ENCODE measurements at places on chromosomes 1 and 21.
A peak's percentile ranks its signal among the peaks of the same experiment; 100 is the strongest.

GRCh38 chr1:238439511-238439910, 548.8 kb upstream of the ZP4 start:
- DNase-seq, result no peak

GRCh38 chr1:224786533-224787250, 142.8 kb upstream of the DNAH14 start:
- DNase-seq, result no peak

- DNase-seq, result no peak
Measured at GRCh38 chr1:96400089-96400488, 321.5 kb upstream of the PTBP2 start.

- DNase-seq, result no peak
Measured at GRCh38 chr1:75099581-75099980, 34.6 kb upstream of the LHX8 start.

DNA sequence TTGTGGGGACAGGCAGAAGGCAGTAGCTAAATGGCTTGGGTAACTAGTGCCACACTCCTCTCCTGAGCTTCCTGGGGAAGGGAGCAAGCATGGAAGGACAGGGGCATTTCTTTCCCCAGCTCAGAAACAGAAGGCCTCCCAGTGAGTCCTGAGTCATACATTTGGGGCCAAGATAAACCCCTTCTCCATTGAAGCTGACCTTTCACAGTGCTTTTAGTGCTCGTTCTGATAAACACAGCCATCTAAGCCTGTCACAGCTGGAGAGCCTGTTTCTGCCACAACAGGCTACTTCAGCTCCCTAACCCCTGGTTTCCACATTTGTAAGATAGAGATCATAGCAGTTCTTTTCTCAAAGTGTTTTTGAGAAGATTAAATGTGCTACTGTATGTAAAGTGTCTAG, 374.0 kb downstream of the LMX1A start:
- no peak for DNase-seq

GRCh38 chr1:107195476-107195875, 54.6 kb downstream of the NTNG1 start:
- no peak for DNase-seq

DNA sequence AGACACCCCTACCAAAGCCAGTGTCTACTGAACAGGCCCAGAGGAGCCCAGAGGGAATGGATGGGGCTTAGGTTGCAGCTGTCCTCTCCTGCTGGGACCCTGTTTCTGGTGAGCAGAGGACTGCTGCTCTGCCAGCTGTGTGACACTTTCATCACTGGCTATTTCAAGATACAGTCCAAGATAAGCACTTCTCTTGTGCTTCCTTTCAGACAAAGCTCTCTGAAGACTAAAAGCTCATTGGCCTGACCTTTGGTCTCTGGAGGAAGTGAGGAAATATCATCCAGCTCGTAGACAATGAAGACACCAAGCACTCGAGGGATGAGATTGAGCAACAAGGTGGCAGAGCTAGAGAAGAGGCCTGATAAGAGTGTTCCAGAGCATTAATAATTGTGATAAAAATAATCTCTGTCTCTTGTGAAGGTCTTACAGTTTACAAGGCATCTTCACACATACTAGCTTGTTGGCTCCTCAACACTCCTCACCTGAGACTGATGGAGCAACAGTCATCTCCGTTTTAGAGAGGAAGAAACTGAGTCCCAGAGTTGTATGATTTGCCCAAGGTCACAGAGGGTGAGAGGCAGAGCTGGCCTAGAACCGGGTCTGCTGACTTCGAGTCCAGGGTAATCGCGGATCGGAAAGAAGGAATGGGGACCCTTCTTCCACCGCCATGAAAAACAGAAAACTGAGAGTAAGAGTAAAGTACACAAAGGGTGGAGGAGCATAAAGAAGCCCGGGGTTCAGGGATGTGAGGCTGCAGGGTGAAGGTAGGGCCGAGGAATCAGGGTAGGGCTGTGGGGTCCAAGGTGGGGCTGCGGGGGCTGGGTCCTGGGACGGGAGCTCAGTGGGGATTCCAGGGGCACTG, 666 bp downstream of the PAFAH2 start:
- DNase-seq, result peak; percentile 73

DNA sequence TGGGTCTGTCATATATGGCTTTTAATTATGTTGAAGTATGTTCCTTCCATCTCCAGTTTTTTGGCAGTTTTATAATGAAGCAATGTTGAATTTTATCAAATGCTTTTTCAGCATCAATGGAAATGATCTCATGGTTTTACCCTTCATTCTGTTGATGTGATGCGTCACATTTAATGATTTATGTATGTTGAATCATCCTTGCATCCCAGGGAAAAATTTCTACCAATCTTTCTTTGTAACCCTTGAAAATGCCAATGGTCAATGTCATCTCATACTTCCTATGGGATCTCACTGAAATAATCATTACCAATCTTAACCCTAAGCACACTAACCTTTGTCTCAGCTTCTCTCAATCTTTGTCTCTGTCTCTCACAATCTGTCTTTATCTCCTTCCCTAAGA, 1004.0 kb downstream of the KCNT2 start:
- DNase-seq, result no peak

DNA sequence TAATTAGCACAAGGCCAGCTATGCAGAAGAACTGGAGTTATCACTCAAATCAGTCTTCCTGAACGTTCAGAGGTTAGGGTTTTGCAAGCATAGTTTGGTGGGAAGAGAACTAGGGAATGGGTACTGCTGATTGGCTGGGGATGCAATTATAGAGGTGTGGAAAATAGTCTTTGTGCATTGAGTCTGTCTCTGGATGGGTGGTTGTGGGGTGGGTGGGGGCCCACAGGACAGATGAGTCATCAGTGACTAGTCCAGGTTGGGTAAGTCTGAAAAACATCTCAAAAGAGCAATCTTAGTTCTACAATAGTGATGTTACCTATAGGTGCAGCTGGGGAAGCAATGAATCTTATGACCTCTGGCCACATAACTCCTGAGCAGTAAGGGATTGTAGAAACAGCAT, 89.7 kb upstream of the HMCN1 start:
- DNase-seq, result peak; percentile 11

DNA sequence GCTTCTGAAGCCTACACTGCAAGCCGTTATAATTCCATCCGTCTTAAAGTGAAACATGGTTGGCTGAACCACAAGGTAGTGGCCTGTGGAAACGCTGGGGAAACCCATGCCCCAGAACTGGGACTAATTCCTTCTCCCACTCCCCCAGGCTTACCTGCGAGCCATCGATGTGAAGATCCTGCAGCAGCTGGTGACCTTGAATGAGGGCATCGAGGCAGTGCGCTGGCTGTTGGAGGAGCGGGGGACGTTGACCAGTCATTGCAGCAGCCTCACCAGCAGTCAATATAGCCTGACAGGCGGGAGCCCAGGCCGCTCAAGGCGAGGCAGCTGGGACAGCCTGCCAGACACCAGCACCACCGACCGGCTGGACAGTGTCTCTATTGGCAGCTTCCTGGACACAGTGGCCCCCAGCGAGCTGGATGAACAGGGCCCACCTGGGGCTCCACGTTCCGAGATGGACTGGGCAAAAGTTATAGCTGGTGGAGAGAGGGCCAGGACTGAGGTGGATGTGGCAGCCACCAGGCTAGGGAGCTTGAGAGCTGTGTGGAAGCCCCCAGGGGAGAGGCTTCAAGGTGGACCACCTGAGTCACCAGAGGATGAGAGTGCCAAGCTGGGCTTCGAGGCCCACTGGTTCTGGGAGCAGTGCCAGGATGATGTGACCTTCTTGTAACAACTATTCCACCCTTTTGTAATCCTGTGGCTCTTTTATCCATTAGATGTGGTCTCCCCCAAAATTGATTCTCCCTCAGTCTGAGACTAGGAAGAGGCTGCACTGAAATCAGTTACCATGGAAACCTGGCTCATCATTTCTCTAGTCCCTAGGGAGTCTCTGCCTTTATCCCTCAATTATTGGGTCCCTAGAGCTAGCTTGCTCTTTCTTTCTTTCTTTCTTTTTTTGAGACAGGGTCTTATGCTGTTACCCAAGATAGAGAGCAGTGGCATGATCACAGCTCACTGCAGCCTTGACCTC, 16.7 kb downstream of the LURAP1 start:
- no peak for DNase-seq

All from suppressor macrophage treated with lipopolysaccharide for 1 hour (primary cell).